ENCODE measurements at places on chromosomes 2 and 18. TPM values are rescaled to one million over a fixed set of nuclear protein-coding genes. Genes with fewer than 3 reads are reported as not detected.

GRCh38 chr2:31168291-31168690 is 30.1 kb upstream of the GALNT14 start:
- DNase-seq = no peak

DNA sequence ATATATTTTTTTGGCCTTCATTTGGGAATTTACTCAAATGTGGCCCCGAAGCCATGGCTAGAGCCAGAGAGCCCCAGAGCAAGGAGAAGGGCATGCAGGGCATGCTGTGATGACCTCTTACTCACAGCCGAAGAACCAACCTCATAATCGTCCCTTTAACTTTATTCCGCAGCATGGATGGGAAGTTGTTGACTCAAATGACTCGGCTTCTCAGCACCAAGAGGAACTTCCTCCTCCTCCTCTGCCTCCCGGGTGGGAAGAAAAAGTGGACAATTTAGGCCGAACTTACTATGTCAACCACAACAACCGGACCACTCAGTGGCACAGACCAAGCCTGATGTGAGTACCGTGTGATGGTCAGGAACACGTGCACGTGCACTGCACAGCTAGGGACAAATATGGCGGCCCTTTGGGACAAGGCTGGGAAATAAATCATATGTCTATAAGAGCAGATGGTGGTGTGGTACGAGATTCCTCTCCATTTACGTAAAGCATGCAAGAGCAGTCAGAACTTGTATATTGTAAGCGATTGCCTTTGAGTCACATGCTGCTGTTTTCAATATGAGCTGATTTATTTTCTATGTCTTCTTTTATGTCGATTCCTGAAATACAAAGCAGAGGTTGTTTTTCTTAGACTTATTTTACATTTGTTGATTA is 280.9 kb downstream of the NEDD4L start:
- no peak for DNase-seq

GRCh38 chr2:207289295-207290018 is 123.7 kb upstream of the KLF7 start:
- DNase-seq = no peak

FAHD2A gene
- total RNA-seq = 39.8 TPM

SLC19A3 gene
- 2.3 TPM for total RNA-seq

DNA sequence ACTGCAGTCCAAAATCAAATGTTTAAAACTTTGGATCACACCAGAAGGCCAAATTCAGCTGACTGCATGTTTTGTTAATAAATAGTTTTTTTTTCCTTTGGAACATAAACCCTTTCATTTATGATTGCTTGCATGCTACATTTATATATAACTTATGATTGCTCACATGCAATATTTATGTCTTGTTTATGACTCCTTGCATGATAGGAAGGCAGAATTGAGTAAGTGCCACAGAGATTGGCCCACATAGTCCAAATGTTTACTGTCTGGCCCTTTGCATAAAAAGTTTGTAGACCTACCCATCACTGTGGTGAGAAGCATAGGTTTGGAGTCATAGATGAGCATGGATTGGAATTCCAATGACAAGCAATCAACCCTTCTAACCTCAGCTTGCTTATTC is 30.8 kb downstream of the WDFY1 start:
- DNase-seq = no peak

DNA sequence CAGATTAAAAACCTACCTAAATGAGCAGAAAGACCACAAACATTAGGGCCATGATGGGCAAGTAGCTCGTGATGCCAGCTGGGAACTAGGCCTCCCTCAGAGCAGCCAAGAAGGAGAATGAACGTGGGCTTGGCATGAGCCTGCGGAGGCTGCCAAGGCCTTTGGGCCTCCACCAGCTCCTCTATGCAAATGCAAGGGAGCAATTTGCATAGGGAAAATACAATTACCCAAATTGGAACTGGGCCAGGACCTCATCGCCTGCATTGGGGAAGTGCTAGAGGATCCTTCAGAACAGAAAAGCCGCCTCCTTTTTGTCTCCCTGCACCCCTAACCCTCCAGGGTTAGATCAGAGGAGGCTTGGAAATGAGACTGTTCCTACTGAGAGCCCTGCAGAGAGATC is 326.4 kb downstream of the SMAD2 start:
- peak; percentile 12 for DNase-seq

DNA sequence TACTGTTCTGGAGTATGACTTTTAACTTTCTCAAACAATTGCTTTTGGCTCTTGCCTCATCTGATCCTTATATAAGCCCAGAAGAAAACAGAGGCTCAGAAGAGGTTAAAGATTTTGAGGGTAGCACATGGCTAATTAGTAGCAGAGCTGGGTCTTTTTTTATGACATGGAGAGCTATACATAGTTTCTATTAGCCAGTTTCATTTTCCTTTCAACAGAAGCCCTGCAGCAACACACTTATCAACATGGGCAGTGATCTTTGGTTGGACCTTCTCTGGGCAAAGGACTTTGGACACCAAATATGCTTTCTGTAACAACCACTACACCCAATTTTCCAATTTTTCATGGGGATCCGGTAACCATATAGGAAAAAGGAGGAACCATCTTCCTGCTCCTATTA is 64.9 kb downstream of the NCKAP5 start:
- DNase-seq = no peak

- no peak for DNase-seq
These were observed 249.3 kb upstream of the MYT1L start for GRCh38 chr2:2580341-2580740.

- DNase-seq = no peak
These were observed 7.8 kb downstream of the RNF144A start for GRCh38 chr2:6924924-6925409.

GRCh38 chr18:35132021-35132902 is 91.0 kb downstream of the MAPRE2 start:
- no peak for DNase-seq

MOCOS gene
- 6.0 TPM for total RNA-seq

PTPN18 gene
- 16.3 TPM for total RNA-seq

GRCh38 chr2:22996911-22997310 is 388.1 kb upstream of the KLHL29 start:
- no peak for DNase-seq

DNA sequence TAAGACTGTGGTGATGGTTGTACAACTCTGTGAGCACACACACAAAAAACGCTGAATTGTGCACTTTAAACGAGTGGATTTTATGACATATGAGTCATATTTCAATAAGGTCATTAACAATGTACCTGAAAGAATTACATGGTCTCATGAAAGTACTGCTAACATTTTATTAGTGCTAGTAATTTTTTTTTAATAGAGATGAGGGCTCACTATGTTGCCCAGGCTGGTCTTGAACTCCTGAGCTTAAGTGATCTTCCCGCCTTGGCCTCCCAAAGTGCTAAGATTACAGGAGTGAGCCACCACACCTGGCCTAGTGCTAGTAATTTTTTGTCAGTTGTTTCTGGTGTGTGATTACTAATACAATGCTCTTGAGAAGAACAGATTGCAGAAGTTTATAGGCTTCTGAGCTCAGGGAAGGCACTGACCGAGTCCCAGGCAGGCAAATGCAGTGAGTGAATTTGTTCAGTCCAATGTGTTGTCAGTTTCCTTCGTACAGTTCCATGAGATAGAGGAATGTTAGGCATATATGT is 177.0 kb downstream of the TGIF1 start:
- peak; percentile 3 for DNase-seq

DNA sequence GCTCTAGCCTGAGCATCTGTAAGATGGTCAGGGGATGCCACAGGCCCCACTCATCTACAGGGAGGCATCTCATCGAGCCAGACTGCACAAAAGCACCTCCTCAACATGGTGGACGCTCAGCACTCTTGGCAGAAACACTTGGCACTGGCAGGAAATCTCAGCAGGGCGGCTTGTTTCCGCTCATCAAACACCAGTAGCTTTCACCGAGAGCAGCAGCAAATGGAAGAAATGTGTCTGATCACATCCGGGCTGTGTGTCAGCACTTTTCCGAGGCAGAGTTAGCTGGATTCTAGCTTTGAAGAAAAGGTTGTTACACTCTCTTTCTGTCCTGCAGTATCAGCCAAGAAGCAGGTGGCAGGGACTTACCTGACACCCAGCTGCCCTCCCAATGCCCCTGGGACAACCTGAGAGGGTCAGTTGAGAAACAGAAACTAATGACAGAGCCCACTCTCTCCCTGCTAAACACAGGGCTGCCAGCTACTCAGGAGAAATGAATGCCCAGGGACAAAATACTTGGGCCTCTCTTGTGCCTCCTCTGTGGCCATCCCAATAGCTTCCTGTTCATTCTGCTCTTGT is 68.9 kb upstream of the FZD7 start:
- DNase-seq = no peak

GRCh38 chr2:58110765-58111164 is 64.2 kb downstream of the VRK2 start:
- peak; percentile 65 for DNase-seq

DNA sequence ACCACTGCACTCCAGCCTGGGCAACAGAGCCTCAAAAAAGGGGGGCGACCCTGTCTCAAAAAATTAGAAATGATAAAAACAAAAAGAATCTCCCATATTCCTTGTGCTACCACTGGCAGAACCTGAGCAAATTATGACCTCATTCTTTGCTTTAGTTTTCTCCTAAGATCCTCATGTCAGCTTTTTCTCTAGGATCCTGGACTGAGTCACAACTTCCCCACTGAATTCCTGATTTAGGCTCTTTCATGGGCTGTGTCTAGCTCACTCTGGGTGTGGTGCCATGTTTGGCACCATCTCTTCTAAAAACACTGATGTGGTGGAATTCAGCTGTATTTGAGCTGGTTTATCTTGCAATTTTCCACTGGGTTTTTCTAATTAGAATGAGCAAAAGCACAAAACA is 37.1 kb downstream of the EXOC6B start:
- DNase-seq = no peak

Data from H9 (cell line).